ENCODE measurements at places on chromosomes 1 and 21.

GRCh38 chr1:93304716-93305138 lies 41.0 kb upstream of the DR1 start:
- DNase-seq = no peak

GRCh38 chr21:29481641-29482040 lies 182.9 kb downstream of the BACH1 start:
- no peak for DNase-seq

DNA sequence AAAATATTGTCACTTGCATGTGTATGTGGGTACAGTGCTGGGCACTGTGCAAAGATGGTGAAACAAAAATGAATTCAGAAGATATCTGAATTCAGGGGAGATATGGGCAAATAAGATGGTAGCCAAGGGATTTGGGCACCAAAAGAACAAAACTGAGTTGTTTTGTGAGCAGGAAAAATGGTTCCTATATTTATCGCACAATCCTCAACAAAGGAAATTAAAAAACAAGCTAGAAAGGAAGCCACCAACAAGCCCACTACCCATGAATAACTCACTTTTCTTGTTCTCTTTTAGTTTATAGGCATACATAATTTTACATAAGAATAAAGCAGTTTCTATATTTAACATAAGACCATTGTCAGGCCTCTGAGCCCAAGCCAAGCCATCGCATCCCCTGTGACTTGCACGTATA lies 40.7 kb upstream of the VASH2 start:
- DNase-seq = no peak

- DNase-seq = peak; percentile 62
Observed at GRCh38 chr1:17565461-17566252, 26.2 kb downstream of the ARHGEF10L start.

- DNase-seq = no peak
Observed at GRCh38 chr1:184761969-184762485, 7.4 kb upstream of the EDEM3 start.

- no peak for DNase-seq
Observed at GRCh38 chr1:196527919-196528318, 80.3 kb downstream of the KCNT2 start.

DNA sequence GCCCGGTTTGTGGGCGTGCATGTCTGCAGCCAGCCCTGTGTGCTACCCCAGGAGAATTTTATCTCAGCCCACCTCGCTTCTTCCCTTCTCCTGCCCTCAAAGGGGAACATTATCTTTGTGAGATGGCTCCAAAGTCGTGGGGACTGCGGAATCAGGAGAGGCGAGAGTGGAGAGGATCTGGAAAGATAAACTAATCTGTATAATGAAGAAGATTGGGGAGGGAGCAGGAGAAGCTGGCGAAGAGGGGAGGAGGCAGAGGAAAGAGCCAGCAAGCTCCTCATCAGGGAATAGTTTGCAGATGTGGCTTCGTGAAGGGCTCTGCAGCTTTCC lies 310.3 kb downstream of the MATN1 start:
- DNase-seq = no peak

DNA sequence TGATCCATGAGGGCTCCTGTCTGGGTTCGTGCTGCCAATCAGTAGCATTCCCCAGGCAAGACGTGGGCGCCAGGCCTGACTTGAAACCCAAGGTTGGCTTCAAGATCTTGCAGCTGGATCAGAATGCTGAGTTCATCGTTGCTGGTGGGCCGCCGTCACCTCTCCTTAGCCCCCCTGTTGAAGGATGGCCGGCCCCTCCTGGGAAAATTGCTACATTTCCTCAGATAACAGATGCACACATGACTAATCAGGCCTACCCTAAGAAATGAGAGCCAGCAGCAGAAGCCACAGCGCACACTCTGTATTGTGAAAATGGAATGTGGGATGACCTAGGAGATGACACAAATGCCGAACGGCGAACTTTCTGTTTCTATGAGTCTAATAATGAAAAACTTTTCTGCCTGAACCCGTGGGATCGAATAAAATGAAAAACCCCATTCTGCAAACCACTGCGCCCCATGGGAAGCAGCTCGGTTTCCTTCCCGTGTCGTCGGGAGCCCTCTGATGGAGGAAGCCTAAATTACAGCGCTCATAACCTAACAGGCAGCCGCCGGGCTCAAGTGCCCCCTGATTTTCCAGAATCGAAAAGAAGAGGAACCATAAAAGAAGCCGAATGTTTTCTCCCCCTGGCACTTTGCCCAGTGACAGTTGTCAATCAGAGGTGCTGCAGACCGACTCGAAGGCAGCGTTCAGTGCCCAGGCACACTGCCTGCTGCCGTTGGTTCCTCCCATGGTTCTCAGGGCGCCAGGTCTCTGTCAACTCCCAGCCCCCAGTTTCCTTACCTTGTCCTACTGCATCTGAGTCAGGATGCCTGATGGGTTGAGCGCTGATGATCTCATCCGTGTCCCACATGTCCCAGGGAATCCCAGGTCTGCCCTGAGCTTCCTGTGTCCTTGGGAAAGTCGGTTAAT lies 38.2 kb upstream of the H6PD start:
- peak; percentile 83 for DNase-seq

GRCh38 chr1:21099034-21099868 lies 77.4 kb downstream of the EIF4G3 start:
- no peak for DNase-seq

GRCh38 chr1:7479571-7479970 lies 291.5 kb upstream of the VAMP3 start:
- DNase-seq = peak; percentile 11

DNA sequence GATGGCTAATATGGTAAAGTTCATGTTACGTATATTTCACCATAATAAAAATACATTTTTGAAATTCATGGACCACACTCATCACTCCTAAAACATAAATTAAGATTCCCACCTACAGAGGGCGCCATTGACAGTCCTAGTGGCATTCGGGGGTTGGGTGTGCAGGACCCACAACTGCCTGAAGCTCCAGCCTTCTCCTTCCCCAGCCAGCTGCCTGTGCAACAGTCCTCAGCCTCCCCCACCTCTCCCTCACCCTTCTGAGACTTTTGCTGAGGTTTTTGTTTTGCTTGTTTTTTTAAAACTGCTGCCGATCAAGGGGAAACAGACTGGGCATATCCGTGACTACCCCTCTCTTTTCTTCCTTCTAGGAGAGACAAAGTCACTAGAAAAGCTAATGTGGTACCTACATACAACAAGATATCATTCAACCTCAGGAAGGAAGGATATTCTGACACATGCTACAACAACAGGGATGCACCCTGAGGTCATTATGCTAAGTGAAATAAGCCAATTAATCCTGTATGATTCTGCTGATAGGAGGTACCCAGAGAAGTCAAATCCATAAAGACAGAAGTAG lies 9.2 kb upstream of the EVA1C start:
- peak; percentile 77 for DNase-seq

DNA sequence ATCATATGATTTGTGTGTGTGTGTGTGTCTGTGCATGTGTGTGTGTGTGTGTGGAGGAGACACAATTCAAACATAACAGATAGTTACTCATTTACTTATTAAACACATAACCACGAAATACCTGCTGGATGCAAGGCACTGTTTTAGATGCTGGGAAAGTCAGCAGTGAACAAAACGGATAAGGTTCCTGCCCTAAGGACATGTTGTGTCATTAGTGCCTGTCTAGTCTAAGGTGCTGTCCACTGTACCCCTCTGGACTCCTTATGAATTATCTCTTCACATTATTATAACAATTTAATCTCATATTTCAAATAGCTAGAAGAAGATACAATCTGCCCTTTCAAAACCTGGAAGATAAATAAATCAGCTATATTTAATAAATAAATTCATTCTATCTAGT lies 162.4 kb downstream of the PLPPR5 start:
- no peak for DNase-seq

DNA sequence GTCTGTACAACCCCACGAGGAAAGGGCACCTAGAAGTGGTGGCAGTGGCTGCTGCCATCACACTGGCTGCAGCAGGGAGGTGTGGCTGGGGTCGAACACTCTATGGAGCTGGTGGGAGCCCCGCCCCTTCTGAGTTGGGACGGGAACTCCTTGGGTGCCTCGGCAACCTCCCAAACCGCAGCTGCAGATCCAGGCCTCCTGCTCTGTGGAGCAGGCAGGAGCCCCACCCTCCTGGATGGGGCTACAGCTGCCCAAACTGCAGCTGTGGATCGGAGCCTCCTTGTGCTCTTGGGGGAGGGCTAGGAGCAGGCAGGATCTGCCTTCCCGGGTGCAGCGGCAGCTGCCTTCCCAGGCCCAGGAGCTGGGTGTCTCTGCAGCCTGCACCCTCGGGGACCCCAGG lies 38.9 kb upstream of the TARDBP start:
- no peak for DNase-seq

GRCh38 chr1:69171248-69171647 lies 396.5 kb upstream of the LRRC7 start:
- no peak for DNase-seq

DNA sequence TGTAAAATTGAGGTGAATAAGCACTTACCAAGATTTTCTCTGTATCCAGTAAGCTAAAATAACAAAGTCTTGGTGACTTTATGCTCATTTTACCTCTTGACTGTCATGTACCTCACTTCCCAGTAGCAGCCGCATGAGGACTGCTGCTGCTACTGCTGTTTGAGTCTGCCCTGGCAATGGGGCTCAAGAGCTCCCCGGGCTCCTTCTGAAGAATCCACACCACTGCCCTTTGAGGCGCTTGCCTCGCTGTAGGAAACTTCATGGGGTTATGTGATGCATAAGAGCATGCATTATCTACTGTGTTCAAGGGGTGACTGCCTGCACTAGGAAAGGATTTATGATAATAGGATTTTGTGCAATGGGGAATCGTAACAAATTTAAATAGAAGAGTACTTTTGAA lies 113.5 kb downstream of the NTNG1 start:
- DNase-seq = no peak

DNA sequence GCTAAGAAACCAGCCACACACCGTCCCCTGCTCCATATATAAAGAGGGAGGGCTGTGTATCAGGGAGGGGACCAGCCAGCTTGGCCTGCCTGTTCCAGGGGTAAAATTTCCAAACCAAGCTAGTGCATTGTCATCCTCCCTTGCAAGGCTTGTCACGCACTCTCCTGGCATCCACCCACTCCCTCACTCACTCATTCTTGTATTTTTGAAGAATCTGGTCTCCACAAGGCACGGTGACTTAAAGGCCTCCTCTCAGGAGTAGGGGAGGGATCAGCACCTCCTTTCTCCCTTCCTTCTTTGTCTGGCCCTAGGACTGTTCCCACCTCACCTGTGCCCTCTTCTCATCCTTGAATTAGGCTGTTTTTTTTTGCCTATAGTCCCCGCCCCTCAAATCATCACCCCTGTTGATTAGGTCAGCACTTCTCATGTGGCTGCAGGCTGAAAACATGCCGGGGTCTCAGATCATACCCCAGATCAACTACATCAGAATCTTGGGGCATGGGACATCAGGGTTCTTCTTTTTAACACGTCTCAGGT lies 5.0 kb downstream of the ABCA4 start:
- no peak for DNase-seq

- DNase-seq = no peak
Observed at GRCh38 chr1:111603979-111604378, 15.6 kb upstream of the RAP1A start.

DNA sequence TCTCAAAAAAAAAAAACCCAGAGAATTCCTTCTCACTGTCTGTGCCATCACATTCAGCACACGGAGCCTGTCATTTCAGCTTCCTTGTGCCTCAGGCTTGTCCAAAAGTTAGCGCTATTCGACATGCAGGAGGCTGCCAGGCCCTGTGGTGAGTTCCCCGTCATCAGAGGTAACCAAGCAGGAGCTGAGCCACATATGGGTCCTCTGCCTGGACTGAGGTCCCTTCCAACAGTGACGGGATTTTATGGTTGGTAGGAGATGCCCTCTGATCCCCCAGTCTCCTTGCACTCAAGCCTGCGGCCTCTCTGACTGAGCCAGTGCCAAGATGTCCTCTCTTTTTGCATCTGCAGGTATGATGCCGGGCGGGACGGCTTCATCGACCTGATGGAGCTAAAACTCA lies 12.7 kb upstream of the CTRC start:
- DNase-seq = no peak

- DNase-seq = no peak
Observed at GRCh38 chr1:71030026-71030425, 17.6 kb downstream of the PTGER3 start.

DNA sequence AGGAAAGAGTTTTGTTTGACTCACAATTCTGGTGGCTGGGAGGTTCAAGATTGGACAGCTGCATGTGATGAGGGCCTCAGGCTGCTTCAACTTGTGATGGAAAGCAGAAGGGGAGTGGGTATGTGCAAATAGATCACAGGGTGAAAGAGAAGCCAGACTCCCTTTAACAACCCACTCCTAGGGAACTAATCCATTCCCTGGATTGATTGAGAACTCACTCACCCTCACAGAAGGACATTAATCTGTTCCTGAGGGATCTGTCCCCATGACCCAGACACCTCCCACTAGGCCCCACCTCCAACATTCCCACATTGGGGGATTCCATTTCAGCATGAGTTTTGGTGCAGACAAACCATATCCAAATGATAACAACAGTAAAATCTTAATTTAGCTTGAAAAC lies 25.6 kb downstream of the UBE2T start:
- DNase-seq = no peak

GRCh38 chr1:209249280-209249670 lies 334.2 kb upstream of the CAMK1G start:
- DNase-seq = no peak

- no peak for DNase-seq
Observed at GRCh38 chr1:71625004-71625403, 544.2 kb upstream of the ZRANB2 start.

DNA sequence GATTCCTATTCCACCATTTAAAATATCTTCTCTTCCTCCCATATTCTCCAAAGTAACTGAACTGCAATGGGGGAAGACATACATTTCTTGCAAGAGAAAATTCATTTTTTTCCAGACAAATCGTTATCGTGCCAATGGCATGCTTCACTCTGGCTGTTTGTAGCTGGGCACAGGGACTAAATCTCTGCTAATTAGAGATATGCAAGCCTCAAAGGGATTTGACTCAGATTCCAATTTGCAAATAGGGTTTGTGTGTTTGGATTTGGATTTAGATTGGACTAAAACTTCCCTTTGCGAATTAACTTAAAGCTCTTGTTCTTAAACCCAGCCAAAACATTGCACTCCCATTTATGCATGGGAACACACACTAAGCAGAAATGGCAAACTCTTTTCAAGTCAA lies 276.2 kb upstream of the DUSP10 start:
- DNase-seq = no peak

DNA sequence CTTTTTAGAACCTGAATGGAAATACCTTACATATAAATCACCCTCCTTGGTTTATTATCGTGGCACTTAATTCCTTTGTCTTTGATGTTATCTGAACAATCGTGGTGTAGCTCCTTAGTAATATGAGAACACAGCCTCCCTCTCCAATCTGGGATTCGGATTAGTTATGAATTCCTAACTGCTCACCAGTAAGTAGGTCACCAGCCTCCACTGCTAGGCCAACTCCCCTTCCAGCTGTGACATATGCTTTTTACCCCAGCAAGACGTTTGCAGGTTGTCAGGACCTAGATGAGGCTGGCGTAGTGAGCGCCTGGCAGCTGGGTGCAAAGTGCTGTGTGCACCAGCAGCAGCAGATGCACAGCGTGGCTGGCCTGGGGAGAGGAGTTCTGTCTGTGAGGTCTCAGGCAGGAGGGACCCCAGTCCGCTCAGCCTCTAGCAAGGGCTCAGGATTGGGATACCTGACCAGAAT lies 38.2 kb downstream of the NTPCR start:
- no peak for DNase-seq

Data from Right ventricle myocardium inferior (tissue), 1 donor.